Astrocyte (in vitro differentiated cells and primary cell): ENCODE measurements at places on chromosomes 13 and 19.

DNA sequence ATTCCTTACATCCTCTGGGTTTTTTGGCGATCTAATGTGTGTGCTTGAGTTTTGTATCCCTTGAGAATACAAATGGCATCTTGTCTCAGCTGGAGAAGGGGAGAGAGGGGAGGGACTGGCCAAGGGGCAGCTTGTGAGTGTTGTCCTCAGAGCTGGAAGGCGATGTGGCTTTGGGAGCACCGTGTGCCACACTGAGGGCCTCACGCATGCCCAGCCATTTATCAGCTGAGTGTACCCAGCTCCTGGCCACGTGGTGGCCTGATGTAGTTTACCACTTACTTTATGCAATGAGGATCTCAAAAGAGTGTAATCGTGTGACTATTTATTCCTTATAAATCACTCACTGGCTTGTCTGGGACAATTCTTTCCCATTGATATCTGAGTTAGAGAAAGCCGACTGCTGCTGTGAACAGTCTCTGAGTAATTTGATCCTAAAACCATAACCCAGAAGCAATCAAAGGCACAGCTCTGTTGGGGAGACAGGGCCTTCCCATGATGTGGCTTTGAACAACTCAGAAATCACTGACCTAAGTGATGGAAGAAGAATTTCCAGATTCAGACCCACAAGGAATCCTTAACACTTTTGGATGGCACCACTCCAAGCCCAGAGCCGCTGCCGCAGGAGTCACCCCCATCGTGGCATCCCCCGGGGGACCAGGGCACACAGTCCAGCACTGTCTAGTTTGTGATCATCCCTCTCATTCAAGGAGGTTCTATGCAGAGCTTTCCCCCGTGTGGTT, 53.9 kb upstream of the MTIF3 start:
- no peak for DNase-seq

DNA sequence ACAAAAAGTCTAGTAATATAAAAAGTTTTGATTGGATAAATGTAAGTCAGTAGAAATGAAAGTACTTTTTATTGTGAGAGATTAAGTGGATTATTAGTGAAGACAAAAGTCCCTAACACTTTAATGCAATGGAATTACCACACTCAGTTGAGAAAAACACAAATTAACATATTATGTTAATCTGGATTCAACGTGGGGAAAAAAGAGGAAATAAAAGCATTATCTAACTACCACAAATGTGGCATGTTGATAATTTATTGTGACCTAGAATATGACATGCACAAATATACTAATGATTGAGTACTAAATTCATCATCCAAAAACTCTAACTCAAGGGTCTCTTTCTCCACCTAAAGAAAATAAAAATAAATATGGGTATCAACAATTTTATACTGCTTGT, 41.5 kb downstream of the FOXO1 start:
- no peak for DNase-seq

DNA sequence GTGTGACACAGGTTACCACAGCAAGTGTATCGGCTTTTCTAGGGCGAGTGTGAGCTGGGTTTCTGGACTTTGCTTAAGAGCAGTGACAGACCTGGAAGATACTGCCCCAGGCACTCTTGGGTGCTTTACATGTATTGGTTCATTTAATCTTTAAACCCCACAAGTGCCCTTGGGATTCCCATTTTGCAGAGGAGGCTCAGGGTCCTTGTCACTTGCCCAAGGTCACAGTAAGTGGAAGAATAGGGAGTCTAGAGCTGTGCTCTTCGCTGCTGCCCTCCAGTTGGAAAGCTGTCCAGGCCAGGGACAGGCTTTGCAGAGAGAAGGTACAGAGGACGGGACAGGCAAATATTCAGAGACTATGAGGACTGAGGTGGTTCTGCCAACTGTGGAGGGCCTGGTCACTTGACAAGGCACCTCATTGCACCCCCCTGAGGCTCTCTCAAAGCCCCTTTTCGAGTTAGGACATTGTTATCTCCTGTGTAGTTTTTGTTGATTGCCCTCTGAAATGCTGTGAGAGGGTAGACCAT, 42.4 kb downstream of the BBC3 start:
- DNase-seq = no peak

DNA sequence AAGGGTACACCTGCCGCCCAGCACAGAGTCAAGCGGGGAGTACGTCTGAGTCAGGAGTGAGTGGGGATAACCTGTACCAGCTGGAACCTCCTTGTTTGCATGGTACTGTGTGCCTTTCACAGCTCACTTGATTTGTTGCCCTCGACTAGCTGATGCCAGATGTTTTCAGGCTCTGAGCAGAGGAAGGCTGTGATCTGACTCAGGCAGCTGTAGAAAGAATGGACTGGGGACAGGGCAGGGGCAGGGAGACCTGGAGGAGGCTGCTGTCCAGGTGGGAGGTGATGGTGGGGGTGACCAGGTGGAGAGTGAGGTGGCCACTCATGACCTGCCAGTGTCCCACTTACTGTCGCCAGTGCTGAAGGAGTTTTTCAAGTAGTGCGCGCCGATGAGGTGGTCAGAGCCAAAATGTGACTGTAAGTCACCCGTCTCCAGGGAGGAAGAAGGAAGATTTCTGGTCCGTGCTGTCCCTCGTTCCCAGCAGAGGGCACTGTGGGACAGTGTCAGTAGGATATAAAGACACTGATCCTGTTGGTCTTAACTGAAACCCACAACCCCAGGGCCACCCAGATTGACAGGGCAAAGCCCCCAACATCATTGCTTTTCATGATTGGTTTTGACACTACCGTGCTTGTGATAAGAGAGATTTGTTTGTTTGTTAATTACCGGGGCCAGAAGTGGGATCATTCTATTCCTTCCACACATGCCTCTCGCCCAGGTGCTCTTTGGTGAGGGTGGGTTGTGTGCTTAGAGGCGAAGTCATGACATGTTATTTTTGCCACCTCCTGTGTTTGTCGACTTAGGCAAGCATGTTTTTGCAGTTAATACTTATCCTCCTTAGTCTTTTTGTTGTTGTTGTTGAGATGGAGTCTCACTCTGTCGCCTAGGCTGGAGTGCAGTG, 128.4 kb downstream of the DPF1 start:
- peak; percentile 44 for DNase-seq

- no peak for DNase-seq
Observed at GRCh38 chr13:42950181-42950580, 41.9 kb downstream of the EPSTI1 start.

GRCh38 chr13:52931131-52931530, 82.7 kb upstream of the PCDH8 start:
- no peak for DNase-seq

- no peak for DNase-seq
Observed at GRCh38 chr13:73054712-73055111, 4.1 kb upstream of the KLF5 start.

DNA sequence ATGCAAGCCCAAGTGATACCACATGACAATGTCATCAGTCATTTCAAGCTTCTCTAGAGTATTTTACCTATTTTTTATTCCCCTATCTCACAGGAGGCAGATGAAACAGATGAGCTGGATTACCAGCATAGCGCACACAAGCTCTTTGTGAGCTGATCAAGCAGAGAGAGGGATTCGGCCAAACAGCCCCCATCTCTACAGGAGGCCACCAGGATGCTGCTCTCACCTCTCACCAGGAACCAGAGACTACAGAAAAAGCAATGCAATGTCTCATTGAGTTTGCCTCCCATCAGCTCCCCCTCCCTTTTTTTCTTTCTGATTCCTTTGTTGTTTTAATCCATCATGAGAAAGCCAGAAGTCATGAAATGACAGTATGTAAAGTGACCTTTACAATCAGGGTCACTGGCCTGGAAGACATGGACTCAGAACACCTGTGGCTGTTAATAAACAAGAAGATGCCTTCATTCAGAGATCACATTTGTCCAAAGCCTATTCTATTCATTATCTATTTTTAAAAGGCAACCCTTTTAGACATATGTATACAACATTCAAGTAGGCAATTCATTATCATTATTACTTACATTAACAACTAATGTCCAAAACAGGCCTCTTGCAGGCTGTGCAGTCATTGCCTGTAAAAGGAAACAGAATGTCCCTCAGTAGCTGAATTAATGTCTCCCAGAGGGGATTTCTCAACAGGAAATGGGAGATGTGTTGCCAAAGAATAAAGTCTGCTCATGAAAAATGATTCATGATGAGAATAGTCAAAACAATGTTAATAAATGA, 656.6 kb downstream of the TBC1D4 start:
- peak; percentile 56 for DNase-seq

GRCh38 chr19:47124937-47125668, 5.5 kb upstream of the SAE1 start:
- DNase-seq = peak; percentile 61

GRCh38 chr13:48318821-48319511, 15.4 kb downstream of the RB1 start:
- DNase-seq = no peak

DNA sequence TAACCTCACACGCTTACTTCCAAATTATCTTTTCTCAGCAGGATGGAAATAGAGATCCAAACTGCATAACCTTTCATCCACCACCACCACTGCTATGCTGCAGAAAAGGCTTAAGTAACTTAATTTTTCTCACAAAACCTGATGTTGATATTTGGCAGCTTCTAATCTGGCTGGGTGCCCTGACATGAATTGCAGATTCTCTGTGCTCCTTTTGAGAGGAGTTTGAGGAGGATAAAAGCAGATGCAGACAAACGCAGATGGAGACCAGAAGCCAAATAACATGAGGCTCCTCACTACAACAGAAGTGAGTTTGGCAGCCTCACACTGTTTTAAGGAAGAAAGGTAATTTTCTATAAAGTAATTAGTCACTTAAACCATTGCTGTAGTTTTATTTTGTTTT, 646.2 kb upstream of the ATXN8OS start:
- no peak for DNase-seq

GRCh38 chr19:20357921-20358320, 190.9 kb downstream of the ZNF486 start:
- DNase-seq = no peak

DNA sequence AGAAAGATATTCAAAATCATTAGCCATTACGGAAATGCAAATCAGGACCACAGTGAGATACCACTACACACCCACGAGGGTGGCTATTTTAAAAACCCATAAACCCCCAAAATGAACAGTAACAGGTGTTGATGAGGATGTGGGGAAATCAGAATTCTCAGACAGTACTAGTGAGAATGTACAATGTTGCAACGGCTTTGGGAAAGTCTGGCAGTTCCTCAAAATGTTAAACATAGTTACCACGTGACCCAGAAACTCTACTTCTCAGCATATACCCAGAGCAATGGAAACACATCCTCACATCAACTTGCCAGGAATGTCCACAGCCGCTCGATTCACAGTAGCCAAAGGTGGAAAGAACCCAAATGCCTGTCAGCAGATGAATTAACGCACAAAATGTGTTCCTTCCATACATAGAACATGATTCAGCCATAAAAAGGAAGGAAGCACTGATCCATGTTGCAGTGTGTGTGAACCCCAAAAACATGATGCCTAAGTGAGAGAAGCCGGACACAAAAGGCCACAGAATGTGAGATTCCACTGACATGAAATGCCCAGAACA, 7.0 kb downstream of the PLVAP start:
- peak; percentile 6 for DNase-seq

DNA sequence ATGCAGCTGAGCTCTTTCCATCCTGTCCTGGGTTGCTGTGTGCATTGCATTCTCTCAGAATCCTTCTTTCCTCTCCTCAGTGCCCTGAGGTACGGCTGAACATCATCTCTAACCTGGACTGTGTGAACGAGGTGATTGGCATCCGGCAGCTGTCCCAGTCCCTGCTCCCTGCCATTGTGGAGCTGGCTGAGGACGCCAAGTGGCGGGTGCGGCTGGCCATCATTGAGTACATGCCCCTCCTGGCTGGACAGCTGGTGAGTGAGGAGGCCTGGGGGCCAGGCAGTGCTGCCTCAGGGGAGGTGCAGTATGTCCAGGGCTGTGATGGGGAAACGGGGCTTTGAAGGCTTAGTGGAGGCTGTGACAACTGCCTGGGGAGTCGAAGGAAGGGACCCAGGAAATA, 29.8 kb downstream of the PPP2R1A start:
- DNase-seq = no peak

- peak; percentile 68 for DNase-seq
Observed at GRCh38 chr13:113205428-113205931, 3.0 kb downstream of the PCID2 start.

GRCh38 chr13:32837973-32838927, 178.0 kb upstream of the KL start:
- no peak for DNase-seq

DNA sequence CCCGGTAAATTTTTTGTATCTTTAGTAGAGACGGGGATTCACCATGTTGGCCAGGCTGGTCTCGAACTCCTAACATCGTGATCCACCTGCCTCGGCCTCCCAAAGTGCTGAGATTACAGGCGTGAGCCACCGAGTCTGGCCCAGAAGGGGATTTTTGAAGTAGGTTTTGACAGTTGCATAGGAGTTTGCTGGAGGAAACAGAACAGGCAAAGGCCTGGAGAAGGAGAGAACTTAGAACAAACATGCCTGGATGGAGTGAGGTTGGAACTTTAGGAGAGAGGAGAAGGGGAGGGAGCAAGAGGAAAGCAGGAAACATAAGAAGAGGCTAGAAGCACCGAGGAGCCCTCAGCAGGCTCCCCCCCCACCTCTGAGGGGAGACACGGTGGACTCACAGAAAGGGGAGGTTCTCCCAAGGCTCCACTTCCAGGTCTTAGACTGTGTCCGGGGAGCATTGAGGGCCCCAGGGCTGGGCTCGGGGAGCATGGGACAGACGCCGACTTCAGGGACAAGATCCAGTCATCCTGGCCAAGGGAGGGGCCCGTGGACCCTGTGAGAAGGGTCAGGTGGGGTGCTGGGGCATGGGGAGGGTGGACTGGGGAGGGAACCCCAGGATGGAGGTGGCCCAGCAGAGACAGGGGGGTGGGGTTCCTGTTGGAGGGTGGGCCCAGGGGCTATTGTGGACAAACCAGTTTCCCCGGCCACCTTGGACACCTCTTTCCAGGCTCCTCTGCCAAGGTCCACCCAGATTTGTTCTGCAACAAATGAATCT, 1.8 kb upstream of the FBN3 start:
- no peak for DNase-seq

GRCh38 chr13:48562296-48563066, 29.6 kb upstream of the RCBTB2 start:
- peak; percentile 31 for DNase-seq

DNA sequence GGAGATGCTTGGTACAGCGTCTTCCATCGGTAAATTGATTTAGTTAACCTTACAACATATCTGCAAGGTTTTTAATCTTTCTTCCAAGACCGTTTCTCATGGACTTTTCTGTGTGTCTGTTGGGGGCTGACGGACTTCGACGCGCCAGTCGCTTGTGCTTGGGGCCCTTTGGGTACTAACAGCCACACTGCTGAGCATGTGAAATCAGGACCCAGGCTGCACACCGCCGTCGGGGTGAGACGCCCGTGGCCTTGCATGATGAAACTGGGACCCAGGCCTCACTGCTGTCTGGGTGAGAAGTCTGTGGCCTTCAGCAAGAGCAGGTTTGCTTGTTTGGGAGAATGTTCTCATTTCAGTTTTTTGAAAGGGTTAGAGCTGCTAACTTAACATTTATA, 9.8 kb downstream of the ATP4B start:
- DNase-seq = no peak

DNA sequence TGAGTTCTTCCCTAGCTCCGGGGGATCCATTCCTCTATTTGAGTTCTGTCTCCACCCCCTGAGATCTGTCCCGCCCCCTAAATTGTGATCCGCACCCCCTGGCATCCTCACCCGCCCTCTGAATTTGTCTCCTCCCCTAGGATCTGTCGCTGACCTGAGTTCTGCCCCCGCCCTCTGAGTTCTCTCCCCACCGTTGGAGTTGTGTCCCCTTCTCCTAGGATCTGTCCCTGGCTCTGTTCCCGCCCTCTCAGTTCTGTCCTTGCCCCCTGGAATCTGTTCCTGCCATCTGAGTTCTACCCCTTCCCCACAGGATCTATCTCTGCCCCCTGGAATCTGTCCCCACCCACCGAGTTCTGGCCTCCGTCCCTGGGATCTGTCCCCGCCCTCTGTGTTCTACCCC, 1.0 kb upstream of the SLC17A7 start:
- no peak for DNase-seq
